ENCODE measurements at places on chromosomes 6 and 20.

DNA sequence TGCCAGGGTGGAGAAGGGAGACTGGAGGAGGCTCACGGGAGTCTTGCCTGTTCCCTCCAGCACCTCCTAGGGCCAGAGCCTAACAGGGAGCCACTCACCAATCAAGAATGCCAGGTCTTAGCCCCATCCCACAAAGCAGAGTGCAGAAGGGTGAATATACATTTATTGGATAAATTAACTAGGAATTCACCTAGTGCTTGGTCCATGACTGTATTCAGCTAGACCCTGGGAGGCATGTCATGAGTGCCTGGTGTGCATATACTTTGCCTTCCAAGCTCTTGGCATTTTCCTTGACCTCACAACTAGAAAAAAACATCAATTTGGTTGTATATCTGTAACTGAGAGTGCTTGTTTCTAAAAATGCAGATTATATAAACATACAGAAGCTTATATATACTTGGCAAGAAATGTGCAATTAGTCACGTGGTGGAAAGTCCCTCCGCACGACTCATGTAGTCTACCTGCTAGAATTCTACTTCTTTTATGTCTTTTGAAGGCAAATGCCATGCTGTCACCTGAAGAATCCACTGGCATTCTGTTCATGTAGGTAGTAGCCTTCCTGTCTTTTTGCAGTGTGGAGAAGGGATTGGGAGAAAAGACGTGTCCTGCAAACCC, 991.0 kb downstream of the KIF16B start:
- no peak for DNase-seq

DNA sequence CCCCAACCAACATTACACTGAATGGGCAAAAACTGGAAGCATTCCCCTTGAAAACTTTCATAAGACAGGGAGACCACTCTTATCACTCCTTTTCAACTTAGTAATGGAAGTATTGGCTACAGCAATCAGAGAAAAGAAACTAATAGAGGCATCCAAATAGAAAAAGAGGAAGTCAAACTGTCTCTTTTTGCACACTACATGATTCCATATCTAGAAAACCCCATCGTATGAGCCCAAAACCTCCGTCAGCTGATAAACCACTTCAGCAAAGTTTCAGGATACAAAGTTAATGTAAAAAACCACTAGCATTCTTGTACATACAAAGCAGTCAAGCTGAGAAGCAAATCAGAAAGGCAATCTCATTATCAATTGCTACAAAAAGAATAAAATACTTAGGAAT, 580.4 kb upstream of the PTCHD4 start:
- no peak for DNase-seq

DNA sequence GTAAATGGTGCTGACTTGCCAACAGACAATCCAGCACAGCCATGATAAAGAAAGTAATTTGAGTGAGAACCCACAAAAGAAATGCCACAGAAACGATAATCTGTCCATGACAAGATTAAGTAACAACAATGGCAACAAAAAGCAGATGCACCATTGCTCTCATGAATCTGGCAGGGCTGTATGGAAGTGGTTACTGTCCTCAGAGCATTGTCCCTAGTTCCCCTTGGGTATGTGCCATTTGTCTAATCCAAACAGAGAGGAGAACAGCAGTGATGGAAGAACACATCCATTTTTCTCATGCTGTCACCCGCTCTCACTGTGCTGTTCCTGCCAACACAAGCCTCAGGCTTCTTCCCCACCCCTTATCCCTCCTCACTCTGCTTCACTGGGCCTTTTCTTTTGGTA, 65.8 kb downstream of the REV3L start:
- peak; percentile 66 for DNase-seq

DNA sequence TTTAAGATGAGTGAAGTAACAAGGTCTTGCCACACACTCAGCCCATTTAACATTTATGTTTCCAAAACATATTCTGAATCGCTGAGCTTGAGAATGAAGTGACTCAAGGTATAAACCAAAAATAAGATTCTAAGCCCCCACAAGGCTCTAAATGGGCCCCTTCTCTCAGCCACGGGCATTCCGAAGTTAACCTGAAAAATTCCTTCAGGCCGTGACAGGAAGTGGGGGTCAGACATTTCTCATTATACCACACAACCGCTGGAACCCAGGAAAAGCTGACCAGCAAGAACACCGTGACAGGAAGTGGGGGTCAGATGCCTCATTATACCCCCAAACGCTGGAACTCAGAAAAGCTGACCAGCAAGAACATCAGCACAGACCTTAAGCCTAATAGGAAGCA, 247.9 kb downstream of the ERMARD start:
- DNase-seq, result no peak

DNA sequence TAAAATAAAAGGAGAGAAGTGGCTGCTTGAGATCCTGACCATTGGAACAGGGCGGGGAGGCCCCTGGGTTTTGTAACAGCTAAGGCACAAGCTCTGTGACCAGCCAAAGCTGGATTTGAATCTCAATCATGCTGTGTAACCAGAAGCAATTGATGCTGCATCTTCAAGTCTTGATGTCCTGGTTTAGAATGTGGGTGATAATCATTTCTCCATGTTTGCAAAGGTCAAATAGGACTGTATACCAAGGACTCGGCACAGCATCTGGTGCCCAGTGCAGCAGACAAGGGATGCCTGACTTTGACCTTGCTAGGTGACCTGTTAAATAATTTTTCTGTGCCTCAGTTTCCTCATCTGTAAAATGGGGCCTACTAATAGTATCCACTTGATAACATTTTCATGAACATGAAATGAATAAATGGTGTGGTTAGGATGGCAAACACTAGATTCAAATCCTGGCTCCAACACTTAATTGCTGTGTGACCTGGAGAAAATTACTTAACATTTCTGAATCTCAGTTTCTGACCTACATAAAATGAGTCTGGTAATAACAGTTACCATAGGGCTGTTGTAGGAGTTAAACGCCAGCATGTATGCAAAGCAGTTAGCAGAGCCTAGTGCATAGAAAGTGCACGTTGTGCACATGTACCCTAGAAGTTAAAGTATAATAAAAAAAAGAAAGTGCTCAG, 46.3 kb upstream of the BCAS1 start:
- no peak for DNase-seq

DNA sequence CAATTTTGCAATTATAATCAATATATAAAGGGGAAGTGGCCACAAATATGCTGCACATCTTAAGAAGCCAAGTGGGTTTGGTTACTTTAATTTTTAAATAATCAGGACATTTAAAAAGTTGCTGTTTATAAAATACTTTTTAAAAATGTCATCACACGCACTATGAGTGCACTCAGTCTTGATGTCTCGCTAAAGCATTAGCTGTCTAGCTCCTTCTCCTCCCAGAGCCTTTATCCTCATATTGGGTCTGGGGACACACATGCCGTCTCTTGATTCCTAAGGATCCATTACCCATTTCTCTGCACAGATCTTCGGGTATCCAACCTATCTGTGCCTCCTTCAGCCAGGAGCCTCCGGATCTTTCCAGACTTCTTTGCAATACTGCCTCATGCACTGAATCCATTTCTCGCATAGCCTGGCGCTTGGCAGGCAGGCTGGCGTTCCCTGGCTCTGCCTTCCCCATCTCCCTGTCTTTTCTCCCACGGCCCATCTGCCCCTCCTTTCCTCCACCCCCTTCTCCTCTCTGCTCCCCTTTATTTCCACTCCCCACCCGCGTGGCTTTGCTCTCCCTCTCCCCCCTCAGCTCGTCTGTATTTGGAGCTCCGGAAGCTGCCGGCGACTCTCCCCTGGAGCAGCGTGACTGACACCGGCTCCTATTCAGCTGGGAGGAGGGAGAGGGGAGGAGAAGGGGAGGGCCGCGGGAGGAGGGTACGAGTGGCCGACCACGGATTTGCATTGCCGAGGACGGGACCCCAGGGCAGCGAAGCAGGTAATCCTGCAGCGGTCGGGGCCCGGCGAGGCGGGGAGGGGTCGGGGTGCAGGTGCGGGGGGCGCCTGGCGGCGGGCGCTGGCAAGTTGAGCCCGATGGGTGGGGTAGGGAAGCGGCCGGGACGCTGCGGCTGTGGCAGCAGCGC, at the start of gene CAP2:
TSS of gene CAP2 (plus strand) at position 618 of the 914 bp plus-strand sequence. CDS start 27,961 bp downstream, outside the sequence.
- DNase-seq, result no peak

- no peak for DNase-seq
These were observed 63.7 kb downstream of the CTNNBL1 start for GRCh38 chr20:37757550-37757949.

- DNase-seq, result no peak
These were observed 156.1 kb downstream of the SYCP2 start for GRCh38 chr20:59777331-59777725.

- no peak for DNase-seq
These were observed 20.3 kb downstream of the KIZ start for GRCh38 chr20:21146215-21146614.

DNA sequence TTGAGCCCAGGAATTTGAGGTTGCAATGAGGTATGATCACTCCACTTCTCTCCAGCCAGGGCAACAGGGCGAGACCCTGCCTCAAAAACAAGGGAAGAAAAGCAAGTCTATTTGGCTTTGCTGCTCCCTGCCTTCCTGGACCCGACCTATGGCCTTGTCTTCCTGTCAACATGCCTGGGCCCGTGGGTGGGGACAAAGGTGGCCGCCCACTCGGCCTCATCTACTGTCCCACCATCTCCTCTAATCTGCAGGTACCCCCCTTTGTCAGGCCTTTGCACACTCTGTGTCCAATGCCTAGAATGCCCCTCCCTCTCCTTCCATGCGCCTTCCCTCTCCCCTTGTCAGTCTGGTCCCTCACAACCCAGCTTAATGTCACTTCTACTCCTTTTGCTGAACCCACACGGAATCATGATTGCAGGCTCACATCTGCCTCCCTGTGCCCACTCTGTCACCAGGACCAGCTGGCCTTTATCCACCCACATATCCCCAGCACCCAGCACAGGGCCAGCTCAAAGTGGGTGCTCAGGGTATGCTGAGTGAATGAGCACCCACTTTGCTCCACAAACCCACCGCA, 40.3 kb downstream of the MDFI start:
- DNase-seq, result no peak

GRCh38 chr6:126682440-126682839, 342.5 kb downstream of the CENPW start:
- DNase-seq, result peak; percentile 22

DNA sequence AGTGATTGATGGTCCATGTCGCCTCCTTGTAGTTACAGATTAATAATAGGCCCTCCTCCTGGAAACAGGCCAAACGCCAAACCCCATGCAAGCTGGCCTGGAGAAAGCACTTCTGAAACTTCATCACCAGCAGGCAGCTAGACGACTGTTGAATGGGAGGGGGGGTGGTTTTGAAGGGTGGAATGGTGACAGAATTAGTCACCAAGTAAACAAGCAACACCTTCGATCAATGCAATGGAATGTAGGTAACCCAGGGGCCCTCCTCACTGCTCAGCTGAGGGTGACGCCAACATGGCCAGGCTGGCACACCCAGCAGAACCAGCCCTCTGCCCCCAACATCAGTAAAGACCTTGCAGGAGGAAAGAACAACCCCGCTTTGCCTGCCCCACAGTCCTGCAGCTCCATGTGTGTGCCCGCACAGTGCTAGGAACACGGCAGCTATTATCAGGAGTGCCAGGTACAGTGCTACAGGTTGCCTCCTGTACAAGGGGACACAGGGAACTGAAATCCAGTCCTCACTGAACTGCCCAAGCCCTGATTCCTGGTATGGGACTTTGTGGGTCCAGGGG, 2.7 kb downstream of the BCAS1 start:
- no peak for DNase-seq

DNA sequence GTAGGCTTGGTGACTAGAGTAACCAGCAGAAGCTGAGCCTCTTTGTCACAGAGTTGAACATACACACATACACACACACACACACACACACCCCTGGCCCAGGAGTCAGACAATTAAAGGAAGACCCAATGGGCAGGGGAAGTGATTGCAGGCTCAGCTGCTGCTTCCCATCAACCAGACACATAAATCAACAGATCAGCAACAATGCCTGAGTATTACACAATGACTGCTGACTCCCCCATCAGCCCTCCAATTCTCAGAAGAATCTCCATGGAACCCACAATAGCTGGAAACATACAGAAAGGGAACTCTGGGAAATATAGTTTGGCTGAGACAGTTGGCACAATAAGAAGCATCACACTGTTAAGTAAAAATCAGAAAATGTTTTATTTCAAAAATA, 270.4 kb upstream of the PLCB4 start:
- DNase-seq, result peak; percentile 76

DNA sequence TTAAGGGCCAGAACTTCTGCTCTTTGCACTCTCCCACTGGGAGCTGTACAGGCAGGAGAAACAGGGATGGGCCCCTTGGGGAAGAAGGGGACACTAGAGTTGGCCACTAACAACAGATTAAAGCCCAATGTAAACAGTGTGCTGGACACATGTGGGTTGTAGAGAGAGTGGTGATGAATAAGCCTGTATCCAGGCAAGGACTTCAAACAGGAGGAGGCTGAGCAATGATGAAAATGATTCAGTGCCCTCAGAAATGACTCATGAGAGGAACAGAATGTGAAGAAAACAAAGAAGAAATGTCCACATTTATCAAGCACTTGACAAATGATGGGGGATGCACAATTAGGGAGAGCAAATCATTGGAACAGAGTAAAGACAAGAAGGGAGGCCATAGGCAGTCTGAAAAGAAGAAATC, 242.3 kb downstream of the TBX18 start:
- DNase-seq, result peak; percentile 98

DNA sequence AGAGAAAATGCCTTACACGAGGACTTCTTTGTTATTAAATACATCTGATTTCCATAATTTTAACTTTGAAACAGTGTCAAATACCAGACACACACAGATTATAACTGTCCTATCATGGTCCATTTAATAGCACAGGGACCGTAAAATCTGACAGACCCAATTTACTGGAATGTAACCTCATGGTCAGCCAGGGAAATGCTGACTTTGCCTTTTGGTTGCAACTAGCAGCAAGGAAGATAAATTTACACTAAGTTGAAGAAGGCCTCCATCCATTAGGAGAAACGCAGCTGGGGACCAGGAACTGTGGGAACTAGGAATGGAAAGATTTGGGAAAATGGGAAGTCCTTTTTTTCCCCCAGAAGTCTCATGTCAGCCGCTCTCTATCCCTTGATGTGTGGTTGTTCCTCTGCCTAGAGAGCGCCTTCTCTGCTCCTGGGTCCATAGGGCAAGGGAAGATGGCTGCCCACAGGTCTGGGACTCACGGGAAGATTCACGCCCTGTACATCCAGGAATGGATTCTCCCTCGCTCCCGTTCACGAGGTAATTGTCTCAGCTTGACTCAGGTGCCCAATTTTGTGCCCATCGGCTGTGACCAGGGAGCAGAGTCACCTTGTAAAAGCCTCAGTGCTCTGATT, 74.6 kb upstream of the L3MBTL3 start:
- no peak for DNase-seq

GRCh38 chr6:161199850-161200249, 74.0 kb downstream of the AGPAT4 start:
- DNase-seq, result no peak

DNA sequence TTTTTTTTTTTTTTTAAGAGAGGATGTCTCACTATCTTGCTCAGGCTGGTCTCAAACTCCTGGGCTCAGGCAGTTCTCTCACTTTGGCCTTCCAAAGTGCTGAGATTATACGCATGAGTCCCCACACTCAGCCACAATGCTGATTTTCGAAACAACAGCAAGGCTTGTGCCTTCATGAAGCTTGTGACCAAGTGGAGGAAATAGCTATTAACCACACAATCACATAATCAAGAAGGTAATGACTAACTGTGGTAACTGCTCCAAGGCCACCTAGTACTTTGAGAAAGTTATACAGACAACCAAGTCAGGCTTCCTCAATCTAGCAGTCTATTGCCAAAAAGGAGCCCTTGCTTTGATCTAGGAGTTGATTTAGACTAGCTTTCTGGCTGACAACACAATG, 46.3 kb downstream of the SOD2 start:
- peak; percentile 43 for DNase-seq

GRCh38 chr20:47600967-47601547, 99.4 kb downstream of the NCOA3 start:
- DNase-seq, result no peak

GRCh38 chr6:144013486-144013909, 5.4 kb upstream of the PLAGL1 start:
- peak; percentile 83 for DNase-seq

Data from fibroblast of mammary gland (primary cell).